ENCODE measurements at places on chromosomes 16 and 17.

- DNase-seq, result no peak
Observed at GRCh38 chr17:45320931-45321461, 4.2 kb upstream of the MAP3K14 start.

GRCh38 chr17:6901086-6901485 is 69.6 kb upstream of the TEKT1 start:
- DNase-seq, result no peak

- no peak for DNase-seq
Observed at GRCh38 chr17:28495635-28496034, 10.5 kb upstream of the FOXN1 start.

DNA sequence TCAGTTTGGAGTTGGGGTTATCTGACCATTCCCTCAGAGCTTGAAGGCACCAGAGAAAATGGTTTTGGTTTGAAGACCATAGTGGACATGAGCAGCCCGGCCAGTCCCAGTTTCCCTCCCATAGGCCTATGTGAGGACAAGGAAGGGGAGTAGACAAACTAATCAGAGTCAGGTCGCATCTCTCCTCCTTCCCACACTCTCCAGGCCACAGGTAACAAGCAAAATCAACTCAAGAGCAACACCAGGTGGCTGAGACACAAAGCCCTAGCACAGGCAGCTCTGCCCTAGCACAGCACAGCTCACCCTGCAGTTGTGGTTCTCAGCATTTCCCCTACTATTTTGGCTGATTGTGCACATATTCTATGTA is 7.2 kb downstream of the SUPT4H1 start:
- peak; percentile 27 for DNase-seq

- no peak for DNase-seq
Observed at GRCh38 chr16:9270941-9271340, 179.5 kb downstream of the HAPSTR1 start.

DNA sequence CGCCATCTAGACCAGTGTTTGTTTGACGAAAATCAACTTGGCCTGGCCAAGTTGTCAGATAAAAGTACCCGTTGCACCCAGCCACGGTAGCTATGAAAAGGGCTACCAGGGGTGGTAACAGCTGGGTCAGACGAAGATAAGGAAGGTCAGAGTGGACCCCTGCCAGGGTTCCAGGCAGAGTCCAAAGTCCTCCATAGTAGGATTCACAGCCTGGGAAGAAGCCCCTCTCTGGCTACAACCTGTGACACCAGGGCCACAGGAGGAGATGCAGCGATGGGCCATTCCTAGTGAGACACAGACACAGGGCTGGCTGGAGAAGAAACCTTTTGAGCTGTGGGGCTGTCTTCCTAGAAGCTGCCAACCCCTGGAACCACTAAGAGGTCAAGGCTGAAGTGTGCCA is 39.3 kb downstream of the MEAK7 start:
- DNase-seq, result no peak

DNA sequence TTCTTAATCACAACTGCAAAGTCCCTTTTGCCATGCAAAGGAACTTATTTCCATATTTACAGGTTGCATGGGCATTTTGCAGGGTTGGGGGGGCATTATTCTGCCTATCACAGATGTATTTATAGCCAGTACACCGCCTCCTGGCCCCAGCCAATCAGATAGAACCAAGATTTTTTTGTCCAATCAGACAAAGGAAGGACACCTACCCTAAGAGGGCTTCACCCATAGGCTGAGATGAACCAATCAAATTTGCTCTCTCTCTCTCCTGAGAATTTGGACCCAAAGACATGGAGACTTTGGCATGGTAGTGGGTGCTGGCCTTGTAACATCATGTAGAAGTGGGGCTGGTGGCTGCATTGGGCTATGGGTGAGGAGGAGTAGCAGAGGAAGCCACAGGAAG is 3.9 kb upstream of the KCNG4 start:
- no peak for DNase-seq

GRCh38 chr16:73483076-73483791 is 435.3 kb upstream of the ZFHX3 start:
- no peak for DNase-seq

- DNase-seq, result no peak
Observed at GRCh38 chr16:27111486-27111885, 44.8 kb downstream of the C16orf82 start.

GRCh38 chr17:50472286-50472685 is 3.6 kb upstream of the CHAD start:
- no peak for DNase-seq

GRCh38 chr16:84323606-84324005 is 28.9 kb downstream of the WFDC1 start:
- DNase-seq, result no peak

GRCh38 chr16:28569021-28569420 is 15.3 kb downstream of the SGF29 start:
- no peak for DNase-seq

GRCh38 chr16:88062341-88063210 is 111.3 kb downstream of the BANP start:
- no peak for DNase-seq

GRCh38 chr17:82737967-82738877 is 2.8 kb downstream of the FN3K start:
- no peak for DNase-seq

DNA sequence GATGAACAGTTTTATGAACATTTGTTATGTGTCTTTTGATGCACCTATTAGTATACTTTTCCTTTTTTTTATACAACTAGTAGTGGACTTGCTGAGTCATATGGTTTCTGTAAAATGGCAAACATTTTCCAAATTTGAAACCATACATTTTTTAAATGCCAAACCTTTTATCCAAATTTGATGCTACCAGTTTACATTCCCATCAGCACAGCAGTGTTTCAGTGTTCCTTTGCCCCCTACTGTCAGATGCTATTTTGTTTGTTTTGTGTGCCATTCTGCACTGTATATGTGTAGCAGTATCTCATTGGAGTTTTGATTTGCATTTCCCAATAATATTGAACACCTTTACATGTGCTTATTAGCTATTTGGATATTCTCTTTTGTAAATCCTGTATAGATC is 219.4 kb downstream of the TANC2 start:
- no peak for DNase-seq

- DNase-seq, result peak; percentile 55
Observed at GRCh38 chr16:87956365-87957231, 5.4 kb downstream of the BANP start.

GRCh38 chr17:78072961-78073360 is 55.6 kb downstream of the TMC6 start:
- DNase-seq, result no peak

- no peak for DNase-seq
Observed at GRCh38 chr17:64599827-64600226, 62.3 kb downstream of the SMURF2 start.

DNA sequence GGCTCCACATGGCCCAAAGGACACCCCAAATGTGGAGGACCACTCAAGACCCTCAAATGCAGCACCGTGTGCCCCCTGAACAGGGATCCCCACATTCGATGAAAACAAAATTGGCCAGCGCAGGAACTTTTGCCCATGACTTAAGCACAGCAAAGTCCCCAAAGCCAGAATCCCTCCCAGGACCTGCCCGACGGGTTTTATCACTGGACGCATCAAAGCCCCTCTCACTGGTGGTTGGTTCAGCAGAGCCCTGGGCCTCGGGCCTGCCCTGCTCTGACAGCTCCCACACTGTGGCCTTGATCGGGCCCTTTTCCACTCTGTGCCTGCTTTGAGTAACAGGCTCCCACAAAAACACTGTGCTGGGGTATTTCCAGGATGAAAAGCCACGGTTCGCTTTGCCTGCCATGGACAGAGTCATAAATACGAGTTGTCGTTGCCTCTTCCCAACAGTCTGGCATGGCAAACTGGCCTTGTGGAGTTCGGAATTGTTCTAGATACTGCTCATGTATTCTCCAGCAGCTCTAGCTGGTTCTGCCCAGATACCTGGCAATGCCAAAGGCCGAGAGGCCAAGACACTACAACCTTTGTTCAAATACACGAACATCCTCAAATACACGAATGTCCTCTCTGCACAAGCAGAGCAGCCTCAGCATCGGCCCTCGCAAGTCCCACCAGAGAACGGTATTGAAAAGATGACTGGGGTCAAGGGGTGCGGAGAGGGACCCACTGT is 46.4 kb downstream of the TBC1D16 start:
- no peak for DNase-seq

DNA sequence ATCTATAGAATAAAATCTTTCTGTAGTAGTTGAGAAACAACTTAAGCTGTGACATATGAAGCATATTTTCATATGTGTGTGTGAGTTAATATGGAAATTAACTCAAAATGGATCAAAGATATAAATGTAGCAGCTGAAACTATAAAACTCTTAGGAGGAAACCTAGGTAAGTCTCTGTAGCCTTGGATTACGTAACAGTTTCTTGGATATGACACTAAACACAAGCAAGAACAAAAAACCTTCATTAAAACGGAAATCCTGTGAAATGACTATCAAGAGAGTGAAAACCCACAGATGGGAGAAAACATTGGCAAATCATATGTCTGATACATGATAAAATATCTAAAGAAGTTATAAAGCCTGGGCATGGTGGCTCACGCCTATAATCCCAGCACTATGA is 104.4 kb downstream of the VPS53 start:
- DNase-seq, result no peak

DNA sequence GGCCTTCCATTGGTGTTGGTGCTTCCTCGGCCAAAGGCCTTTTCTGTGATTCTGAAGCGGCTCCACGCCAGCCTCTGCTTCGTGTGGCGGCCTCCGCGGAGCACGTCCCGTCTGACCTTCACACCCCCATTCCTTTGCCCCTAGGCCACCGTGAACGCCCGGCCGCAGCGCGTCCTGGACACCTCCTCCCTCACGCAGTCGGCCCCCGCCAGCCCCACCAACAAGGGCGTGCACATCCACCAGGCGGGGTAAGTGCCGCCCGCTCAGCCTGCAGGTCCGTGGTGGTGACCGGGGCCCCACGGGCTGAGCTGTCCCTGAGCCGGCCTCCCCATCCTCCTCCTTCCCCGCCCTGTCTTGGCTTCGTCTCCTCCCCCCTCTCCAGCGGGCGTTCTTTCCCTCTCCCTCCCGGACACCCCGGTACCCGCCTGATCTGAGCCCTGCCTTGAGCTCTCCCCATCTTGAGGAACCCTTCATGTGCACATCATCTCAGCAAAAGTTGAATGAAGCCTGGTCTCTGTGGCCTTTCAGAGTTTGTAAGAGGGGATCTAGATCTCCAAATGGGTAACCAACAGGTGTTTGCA is 69.0 kb upstream of the CHMP6 start:
- no peak for DNase-seq

DNA sequence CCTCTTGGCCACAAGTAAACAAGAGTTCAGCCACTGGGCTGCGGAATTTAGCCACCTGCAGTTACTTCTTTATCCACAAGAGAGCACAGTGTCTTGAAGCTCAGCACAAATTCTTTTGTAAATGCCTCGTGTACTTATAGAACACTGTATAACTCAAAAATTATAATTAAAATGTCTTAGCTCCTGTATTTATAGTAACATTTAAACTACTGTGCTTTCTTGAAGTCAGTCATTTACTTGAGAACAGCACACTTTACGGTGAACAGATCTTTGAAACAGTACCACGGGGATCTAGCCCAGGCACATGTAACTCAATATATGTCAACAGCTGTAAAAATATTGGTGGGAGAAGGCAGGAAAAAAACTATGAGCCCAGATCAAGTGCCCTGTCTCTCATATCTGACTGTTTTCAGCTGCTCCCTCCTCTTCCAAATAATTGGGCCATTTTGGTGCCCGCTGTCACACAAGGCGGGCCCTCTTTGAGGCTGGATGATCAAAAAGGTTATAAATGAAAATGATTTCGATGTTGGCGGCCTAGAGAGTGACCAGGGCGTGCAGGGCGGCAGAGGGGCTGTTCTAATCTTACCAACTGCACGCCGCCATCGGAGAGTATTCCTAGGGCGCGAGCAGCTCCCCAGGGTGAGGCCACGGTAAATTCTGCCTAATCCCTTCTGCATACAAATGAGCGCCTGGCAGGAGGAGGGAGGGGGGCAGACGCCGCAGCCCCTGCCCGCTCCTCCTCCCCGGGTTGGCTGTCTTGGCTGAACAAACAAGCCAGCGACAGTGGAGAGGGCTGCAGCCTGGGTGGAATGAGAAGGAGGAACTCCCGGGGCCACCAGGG is 183.2 kb downstream of the C16orf78 start:
- no peak for DNase-seq

GRCh38 chr17:15884731-15885130 is 60.2 kb upstream of the ADORA2B start:
- no peak for DNase-seq

DNA sequence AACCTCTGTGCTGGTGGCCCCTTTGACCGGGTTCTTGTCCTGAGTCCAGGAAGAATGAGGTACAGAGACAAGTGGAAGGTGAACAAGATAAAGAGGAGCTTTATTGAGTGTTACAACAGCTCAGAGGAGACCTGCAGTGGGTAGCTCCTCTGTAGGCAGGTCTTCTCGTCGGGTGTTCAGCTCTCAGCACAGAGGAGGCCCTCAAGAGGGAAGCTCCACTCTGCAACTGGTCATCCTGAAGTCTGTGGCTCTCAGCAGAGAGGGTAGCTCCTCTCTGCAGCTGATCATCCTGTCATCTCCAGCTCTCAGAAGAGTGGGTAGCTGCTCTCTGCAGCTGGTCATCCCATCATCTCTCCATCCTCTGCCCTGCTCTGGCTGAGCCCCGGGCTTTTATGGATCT is 39.7 kb downstream of the SCPEP1 start:
- DNase-seq, result no peak

- DNase-seq, result no peak
Observed at GRCh38 chr17:15451680-15452079, 15.7 kb downstream of the CDRT4 start.

DNA sequence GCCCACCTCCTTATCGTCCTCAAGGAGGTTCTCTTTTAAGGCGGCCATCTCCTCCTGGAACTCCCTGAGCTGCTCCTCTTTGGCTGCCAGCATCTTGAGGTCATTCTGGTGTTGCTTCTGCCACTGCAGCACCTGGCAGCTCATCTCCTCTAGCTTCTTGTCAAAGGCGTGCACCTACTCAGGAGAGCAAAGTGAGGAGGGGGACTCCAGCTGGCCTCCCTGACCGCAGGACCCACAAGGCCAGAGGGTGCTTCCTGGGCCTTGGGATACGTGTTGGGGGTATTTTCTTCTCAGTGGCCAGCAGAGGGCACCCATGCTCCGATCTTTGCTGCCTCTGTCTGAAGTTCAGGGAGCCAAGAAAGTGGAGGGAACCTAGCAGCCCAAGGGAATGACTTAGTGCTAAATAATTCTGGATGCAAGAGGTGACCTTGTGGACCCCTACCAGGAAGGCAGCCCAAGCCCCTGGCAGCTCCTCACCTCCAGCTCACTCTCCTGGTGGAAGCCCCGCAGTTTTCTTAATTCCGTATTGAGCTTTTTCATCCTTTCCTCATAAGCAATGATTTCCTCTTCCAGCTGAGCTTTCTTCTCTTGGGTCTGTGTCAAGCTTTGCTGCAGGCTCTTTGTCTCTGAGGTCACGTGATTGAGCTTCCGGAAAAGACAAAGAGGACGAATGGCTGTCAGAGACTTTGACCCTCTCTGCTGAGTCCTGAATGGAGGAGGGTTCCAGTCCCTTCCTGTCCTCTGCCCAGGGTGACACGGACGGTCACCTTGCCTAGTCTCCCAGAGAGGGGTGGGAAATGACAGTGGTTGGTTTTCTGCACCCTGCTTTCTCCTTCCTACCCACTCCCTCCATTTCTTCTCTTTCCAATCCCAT is 31.4 kb downstream of the DHX38 start:
- DNase-seq, result peak; percentile 25

- DNase-seq, result no peak
Observed at GRCh38 chr16:72191551-72191950, 19.6 kb upstream of the PMFBP1 start.

Data from effector CD8-positive, alpha-beta T cell (primary cell).